ENCODE measurements at places on chromosomes 11 and 22.

DNA sequence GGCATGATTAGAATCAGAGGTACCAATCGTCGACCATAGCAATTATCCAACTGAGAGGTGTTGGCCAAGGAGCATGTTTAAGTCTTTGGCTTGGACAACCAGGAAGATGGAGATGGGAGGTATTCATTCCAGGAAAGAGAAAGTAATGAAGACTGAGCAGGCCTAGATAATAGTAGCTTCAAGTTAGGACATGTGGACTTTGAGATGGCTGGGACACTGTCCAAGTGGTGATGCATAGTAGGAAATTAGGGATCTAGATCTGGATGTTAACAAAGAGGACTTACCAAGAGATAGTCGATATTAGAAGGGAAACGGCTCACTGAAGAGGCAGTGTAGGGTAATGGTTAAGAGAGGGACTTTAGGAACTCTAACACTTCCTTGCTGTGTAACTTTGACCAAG, 266.7 kb downstream of the FAM76B start:
- DNase-seq: no peak

DNA sequence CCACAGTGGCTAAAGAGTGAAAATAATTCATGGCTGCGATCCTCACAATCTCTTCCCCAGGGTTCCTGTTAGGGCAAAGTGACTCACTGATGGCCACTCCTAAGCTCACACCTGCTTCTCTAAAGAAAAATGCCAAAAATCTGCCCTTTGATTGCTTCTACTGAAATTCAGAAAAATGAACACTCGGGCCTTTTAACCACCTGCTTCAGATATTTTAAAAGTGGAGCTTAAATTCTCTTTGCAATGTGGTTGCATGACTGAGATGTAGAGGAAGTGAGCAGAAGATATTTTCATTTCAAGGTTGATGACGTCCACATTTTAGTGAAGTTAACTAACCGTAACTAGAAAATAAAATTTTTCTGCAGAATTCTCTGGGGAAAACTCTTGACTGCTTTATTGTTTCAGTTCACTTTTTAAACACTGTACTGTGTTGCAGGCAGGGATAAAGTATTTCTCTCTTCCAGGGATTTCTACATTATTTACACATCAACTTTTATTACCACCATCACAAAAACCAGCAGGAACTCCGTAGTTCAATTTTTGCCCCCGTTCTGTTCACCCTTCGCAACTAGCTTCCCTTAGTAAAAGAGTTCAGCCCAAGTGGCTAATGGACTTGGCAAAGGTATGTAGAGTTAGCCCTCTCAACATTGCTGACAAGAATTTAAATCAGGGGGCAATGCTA, 8.5 kb downstream of the RAB30 start:
- DNase-seq: no peak

- no peak for DNase-seq
Measured at GRCh38 chr11:87092567-87092966, 54.8 kb downstream of the TMEM135 start.

DNA sequence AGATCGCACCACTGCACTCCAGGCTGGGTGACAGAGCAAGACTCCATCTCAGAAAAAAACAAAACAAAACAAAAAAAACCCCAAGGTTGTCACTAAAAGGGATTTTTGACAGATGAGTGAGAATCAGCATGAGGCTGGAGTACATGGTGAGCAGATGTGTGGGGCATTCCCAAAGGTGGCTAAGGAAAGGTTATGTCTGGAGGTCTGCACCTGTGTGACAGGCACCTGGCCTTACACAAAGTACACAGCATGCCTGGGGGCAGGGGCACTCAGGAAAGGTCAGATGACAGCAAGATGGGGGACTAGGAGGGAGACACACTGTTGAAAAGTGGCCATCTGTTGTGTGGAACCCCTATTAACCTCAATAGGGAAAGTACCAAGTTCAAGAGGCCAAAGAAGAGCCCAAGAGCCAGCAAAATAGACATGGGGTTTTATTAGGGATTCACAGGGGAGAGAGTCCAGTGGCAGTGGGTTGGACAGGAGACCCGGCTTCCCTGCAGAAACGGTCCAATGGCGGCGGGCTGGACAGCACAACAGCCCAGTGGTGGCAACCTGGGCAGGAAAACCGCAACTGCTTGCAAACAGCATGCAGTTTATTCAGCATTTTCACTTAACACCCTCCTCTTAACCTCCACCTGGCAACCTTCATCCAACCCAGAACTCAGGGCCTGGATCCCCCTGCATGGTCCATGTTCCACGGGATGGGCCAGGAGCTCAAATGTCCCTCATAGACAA, 101.1 kb downstream of the MICAL2 start:
- no peak for DNase-seq

GRCh38 chr22:26556904-26557303, 33.0 kb downstream of the TPST2 start:
- DNase-seq: no peak

DNA sequence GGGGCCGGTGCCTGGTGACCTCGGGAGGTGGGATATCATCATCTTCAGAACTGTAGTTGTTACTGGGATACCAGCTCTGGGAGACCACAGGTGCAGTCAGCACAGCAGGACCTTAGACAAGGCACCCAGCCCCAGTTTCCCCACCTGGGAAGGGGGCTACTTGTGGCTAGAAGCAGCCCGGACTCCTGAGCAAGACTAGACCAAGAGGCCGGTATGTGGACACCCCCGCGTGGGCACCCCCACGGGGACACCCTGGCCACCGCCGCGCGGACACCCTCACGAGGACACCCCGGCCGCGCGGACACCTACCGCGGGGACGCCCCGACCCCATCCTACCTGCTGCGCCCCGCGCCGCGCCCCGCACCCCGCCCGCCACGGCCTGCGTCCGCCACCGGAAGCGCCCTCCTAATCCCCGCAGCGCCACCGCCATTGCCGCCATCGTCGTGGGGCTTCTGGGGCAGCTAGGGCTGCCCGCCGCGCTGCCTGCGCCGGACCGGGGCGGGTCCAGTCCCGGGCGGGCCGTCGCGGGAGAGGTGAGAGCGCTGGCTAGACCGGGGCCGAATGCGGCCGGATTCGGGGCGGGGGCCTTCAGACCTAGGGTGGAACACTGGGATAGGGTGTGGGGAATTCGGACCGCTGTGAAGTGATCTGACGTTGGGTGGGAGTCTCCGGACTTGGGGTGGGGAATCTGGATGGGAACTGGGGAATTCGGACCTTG, at the start of the genes COMT and TXNRD2:
Gene COMT, plus strand, starts transcription at position 408 of the 718 bp plus-strand sequence. CDS start 20,755 bp downstream, outside the sequence.
Gene TXNRD2, minus strand, starts transcription at position 454 of the 718 bp plus-strand sequence. Its CDS starts 15 bp downstream, at position 439.
- DNase-seq: peak; percentile 54

Data from amygdala (tissue), 56 donors.